Mammary epithelial cell (primary cell): ENCODE measurements at places on chromosomes 5 and 9.

- DNase-seq: no peak
These were observed 135.1 kb upstream of the PIK3R1 start for GRCh38 chr5:68080282-68081050.

GRCh38 chr5:132232465-132232864, 4.8 kb upstream of the P4HA2 start:
- DNase-seq: no peak

GRCh38 chr9:110788871-110789270, 120.3 kb downstream of the MUSK start:
- peak; percentile 57 for DNase-seq

GRCh38 chr9:23682891-23683431, 143.1 kb downstream of the ELAVL2 start:
- peak; percentile 49 for DNase-seq

- peak; percentile 62 for DNase-seq
These were observed 66.7 kb downstream of the DAB2IP start for GRCh38 chr9:121718084-121718483.

- DNase-seq: no peak
These were observed 13.8 kb downstream of the PTGES2 start for GRCh38 chr9:128113526-128114325.

- no peak for DNase-seq
These were observed 32.5 kb downstream of the UBAP2 start for GRCh38 chr9:34016149-34016548.

DNA sequence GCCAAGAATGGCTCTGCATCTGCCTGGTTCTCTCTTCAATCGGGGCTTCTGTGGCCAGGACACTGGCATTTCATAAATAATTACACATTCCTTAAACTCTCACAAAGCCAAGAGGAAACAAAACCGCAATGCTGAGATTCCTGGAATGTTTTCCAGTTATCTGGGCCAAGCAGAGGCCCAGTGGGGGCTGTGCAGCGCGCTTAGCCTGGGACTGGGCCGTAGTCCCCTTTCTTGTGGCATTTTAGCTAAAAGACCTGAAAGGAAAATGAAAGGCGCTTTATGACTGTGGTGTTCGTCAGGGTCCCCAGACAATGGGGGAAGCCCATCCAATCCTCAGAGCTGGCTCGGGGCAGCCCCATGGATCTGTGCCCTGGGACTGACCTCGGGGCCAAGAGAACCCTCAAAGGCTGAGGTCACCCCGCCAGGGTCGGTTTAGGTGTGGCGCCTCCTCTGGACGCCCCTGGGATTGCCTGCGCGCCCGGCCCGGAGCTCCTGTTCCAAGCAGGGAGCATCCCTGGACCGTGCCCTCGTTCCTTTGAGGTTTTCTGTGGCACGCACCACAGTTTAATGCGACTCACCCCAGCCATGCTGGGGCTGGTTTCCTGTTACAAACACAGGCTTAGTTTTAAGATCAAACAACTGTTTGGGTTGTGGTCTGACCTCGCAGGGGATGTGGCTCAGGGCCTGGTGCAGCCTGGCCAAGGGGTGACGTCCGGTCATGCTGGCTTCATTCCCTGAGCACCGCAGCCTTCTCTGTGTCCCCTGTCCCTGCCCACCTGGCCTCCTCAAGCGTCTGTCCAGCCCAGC, 51.5 kb upstream of the NKD2 start:
- peak; percentile 46 for DNase-seq

GRCh38 chr5:94440015-94440414, 178.4 kb downstream of the KIAA0825 start:
- DNase-seq: no peak

DNA sequence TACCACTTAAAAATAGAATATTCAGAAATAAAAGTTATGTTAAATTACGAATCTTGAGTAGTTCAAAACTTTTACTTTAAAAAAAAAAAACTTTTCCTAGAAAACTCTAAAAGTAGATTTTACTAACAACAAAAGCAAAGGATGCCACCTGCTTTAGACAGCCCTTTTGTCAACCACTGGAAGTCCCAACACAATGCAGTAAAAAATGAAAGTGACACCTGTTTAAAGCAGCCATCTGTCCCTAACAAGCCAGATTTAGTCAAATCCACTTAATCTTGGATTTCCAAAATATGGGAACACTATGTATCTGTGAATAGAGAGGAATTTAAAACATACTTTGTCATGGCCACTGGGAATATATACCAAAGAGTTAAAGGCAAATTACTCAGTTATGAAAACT, 3.8 kb downstream of the RFX3 start:
- DNase-seq: no peak

- DNase-seq: peak; percentile 39
These were observed 81.0 kb downstream of the ESM1 start for GRCh38 chr5:54904425-54904824.

DNA sequence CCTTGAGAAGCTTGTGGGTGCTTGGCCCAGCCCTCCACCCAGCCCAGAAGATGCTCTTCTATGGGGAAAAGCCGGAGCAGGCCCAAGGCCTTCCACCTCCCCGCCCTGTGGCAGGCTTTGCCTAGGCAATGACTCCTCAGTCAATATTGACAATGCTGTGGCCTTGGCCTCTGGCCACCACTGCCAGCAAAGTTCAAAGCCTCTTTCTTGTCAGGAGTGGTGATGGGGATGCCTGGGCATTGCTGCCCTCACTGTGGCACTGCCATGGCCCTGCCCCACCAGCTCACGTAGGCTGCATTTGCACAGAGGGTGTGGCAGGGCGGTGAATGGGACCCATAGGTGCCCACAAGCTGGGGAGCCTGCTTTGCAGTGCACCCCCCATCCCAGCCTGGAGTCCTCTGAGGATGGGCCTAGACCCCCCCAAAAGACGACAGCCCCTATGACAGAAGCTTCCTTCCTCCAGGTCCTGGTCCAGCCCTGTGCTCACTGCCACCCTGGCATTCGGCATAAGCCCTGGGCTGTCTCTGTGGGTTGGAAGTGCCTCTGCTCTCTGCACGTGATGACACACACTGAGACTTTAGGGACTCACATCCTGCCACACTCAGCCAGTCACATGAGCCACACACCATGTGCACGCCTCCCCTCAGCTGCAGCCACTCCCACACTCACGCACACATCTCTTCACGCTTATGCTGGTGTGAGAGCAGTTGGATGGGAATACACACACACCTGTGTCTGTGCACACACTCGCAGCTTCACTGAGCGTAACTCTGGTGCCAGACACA, 31.1 kb downstream of the MORN5 start:
- DNase-seq: peak; percentile 62
